ENCODE measurements at places on chromosomes 13 and 19. TPM values are rescaled to one million over a fixed set of nuclear protein-coding genes. Genes with fewer than 3 reads are reported as not detected.

Gene CAPS
- total RNA-seq = 43.2 TPM

DNA sequence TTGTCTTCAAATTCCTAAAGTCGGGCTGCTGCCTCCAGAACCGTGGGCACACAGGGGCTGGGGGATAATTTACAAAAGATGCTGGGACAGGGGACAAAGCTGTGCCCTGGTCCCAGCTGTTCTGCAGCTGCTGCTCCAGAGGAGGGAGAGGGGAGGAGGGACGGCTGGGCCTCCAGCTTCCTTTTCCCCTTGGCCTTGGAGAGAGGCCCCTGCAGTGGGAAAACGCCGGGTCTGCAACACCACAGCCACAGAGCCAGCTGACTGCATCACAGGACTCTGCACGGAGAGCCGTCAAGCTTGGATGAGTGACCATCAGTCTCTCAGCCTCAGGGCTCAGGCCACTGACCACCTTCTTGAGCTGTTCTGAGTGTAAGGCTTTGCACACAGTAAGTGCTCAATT lies 6.1 kb downstream of the DOCK6 start:
- DNase-seq = no peak

DNA sequence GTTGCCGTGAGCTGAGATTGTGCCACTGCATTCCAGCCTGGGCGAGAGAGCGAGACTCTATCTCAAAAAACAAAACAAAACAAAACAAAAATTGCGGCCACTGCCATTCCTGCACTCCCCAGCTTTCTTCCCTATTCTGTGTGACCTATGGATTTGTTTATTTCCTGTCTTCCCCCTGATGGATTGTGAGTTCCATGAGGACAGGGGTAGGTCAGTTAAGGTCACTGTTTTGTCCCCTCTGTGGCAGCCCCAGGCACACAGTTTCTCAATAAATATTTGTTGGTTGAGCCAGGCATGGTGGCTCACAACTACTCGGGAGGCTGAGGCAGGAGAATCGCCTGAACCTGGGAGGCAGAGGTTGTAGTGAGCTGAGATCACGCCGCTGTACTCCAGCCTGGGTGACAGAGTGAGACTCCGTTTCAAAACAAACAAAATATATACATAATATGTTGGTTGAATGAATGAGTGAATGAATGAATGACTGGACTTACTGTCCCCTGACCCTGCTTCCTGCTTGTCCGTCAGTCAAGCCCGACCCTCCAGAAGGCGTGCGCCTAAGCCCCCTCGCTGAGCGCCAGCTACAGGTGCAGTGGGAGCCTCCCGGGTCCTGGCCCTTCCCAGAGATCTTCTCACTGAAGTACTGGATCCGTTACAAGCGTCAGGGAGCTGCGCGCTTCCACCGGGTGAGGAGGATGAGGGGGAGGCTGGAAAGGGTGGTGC lies 5.0 kb downstream of the EBI3 start:
- no peak for DNase-seq

DNA sequence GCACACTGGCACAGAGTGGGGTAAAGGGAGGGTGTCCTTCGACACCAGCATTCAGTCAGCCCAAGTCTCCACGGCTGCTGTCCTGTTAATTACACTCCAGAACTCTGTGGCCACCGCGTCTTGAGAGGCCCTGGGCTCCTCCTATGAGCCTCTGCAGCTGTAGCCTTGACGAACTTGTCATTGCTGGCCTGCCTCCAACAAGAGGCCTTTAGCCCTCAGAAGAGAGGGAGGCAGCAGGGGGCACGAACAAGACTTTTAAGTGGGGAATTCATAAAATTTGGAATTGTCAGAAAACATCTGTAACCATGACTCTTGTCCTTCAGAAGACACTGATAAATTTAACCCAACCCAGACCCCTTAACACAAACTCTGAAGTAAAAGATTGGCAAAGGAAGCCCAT lies 241.9 kb downstream of the UQCRFS1 start:
- DNase-seq = no peak

Gene CYP2A6
- total RNA-seq = not detected

DNA sequence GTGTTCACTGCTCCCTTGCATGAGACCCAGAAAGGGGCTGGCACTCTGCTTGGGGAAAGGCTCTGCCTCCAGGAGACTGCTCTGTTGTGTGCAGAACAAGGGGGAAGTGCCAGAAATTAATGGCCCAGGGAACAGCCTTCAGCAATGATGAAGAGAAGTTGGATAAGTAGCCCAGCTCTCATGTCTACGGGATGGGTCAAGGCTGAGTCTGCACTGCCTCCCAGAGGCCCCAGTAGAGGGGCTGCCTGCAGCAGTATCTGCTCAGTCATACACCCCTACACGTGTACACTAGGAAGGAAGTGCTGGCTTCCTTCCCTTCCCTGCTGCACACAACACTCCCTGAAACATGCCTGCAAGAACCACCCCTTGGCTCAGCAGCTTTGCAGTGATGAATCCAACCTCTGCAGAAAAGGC lies 54.6 kb upstream of the URI1 start:
- DNase-seq = no peak

DNA sequence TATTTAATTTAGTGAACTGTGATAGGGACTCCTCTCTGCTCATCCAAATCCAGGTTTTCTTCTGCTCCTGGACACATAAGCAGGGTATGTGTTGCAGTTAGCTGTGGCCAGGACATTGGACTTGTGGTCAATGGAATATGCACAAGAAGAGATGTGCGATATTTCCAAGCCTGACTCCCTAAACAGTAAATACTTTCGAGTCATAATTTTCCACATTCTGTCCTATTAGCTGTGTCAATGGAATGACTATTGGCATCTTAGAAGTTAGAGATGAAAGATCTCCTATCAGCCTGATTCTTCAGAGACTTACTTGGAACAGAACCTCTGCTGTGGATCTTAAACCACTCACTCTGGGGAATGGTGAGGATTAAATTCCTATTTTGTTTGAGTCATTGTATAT lies 771.0 kb downstream of the EFNB2 start:
- no peak for DNase-seq

DNA sequence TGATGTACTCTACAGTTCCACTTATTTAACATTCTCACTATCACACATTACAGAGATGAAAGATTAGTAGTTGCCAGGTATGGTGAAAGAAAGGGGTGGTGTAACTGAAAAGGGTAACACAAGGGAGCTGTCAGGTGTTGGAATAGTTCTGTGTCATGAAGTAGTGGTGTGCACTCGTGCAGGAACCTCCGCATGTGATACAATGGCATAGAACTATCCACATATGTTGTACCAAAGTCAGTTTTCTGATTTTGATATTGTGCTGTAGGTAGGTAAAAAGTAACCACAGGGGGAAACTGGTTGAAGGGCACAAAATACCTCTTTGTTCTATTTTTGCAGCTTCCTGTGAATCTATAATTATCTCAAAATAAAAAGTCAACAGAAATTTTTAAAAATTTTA lies 24.4 kb upstream of the RPL21 start:
- DNase-seq = no peak

Gene ZNF714
- total RNA-seq = 10.0 TPM

- no peak for DNase-seq
These were observed 101.3 kb downstream of the KCNRG start for GRCh38 chr13:50116430-50116973.

- DNase-seq = no peak
These were observed 194.1 kb downstream of the TDRD3 start for GRCh38 chr13:60590800-60591747.

Gene TMPRSS9
- not detected for total RNA-seq

DNA sequence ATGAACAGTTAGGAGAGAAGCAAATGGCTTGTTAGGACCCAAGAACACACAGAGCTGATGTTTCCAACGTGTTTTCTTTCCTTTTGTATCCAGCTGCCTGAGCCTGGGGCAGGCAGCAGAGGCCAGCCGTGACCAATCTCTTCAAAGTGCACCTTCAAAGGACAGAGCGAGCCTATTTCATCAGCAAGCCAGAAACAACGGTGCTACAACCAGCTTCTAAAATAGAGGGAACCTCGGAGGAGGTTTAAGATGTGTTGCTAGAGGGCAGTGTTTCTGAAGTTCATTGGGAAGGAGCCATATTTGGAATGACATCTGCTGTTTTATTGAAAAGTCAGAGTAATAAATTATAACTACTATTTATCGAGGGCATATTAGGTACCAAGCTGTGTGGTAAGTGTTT lies 56.2 kb upstream of the RFC3 start:
- DNase-seq = no peak

Data from CD4-positive, alpha-beta T cell (primary cell).